Fibroblast of skin of back (primary cell): ENCODE measurements at places on chromosomes 12 and 14.
A peak's percentile ranks its signal among the peaks of the same experiment; 100 is the strongest.

DNA sequence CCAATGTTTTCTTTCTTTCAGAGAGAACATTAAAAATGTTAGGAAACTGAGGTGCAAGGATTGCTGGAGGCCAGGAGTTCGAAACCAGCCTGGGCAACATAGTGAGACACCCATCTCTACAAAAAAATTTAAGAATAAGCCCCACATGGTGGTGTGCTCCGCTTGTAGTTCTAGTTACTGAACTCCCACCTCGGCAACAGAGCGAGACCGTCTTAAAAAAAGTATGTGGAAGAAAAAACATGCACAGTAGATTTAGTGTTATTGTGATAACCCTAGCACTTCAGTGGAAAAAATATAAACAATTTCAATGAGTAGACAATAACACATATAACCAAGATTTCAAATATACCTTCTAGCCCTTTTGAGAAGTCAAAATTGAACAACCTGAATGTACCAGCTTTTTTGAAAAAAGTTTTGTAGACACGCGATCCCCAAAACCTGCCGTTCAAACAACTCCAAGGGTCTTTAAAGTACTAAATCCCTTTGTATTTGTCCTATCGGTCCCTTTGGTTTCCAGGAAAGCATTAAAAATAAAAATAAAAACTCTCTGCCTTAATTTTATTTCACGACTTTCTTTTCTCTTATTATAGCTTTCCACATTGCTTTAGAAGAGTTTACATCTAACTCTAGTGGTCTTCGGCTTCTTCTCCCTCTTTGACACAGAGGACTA lies 1.0 kb upstream of the ANO6 start:
- peak; percentile 25 for DNase-seq

DNA sequence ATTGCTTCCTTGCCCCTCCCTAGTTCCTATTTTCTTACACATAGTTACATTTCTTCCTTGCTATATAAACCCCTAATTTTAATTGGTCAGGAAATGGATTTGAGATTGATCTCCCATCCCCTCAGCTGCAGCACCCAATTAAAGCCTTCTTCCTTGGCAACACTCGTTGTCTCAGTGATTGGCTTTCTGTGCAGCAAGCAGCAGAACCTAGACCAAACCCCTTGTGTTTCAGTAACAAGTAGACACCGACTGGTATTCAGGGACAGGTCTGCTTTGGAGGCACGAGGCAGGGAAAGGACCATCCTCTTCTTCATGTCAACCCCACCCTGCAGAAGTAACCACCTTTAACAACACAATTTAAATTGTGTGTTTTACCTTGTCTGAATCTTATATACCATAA lies 152.6 kb downstream of the RPAP3 start:
- DNase-seq: no peak

GRCh38 chr14:53925201-53925766 lies 31.3 kb downstream of the BMP4 start:
- peak; percentile 8 for DNase-seq

GRCh38 chr12:5537771-5538170 lies 105.9 kb downstream of the NTF3 start:
- DNase-seq: no peak

DNA sequence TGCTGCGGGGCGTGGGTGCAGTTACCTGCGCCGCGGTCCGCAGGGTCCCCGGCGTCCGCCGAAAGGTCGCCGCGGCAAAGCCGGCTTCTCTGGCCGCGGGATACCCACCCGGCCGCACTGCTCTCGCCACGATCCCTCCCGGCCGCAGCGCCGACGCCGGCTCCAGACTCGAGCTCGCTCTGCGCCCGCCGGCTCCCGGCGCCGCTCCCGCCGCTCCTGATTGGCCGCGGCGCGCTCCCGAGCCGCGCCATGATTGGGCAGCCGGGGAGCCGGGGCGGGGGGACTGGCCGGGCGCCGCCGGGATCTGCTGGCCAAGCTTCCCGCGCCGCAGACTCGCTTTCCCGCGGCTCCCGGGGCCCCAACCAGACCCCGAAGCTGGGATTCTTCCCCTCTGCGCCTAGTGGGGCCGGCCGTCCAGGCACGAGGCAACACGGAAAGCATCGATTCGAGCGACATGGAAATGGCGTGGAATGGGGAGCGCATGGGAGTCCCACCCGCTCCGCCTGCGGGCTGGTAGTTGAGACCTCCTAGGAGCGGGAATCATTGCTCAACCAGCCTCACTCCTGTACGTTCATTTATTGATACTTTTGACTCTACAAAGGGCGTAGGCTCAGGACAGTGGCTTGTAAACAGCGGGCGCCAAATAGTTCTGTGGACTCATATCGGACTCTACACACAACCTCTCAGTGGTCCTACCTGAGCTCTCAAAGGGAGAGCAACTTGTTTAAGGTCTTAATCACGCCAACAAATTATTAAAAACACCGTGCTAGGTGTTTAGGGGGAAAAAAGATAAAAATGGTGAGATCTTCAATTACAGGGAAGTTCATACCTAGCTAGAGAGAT lies 36.4 kb upstream of the STON2 start:
- peak; percentile 68 for DNase-seq

DNA sequence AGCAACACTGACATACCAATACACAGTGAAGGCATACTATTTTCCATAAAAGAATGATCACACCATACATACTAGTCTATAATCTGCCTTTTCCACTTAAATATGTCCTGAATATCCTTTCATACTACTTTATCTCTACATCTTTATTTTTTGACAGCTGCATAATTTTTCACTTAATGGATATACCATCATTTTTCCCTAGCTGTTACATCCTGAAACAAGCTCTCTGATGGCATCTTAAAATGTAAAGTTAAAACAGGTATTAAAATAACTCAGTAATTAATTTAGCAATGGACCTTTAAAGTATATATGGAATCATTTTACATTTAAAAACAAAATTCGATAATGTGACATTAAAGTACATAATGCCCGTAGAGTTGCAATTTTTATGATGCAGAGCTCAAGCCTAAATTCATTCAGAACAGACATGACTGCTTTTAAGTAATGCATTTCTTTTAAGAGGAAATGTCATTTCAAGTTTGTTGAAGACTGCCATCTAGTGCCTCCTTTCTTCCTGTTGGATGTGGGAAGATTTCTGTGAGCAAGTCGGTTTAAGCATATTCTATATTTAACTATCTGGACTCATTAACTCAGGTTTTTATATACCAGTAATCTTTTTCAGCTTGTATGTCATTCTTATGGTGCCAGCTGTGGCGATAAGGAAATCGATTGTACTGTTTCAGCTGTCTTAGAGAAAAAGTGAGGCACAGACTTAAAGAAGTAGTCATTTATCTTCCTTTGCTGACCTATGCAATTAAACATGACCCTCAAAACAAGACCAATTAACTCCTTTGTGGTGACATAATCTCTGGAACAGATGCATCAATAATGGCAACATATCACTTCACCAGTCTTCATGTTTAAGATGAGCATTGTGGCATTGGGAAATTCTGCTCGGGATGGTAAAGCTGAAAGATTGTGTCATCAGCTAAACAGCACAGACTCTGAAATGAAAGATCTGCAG lies 20.3 kb downstream of the PRICKLE1 start:
- peak; percentile 69 for DNase-seq

DNA sequence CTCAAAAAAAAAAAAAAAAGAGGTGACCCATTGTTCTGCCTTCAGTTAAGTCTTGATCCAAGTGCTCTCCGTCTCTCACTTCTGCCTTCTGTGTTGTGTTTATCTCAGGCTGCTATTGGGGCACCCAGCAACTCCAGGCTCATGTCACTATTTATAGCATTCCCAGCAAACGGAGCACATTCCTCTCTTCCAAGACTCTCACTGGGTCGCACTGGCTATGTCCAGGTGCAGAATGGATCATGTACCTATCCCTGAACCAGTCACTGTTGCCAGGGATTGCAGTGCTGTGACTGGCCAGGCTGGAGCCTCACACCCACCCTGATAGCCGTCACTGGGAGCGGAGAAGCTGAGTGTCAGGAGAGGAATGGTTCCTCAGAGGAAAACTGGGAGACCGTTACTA lies 31.2 kb downstream of the RHOF start:
- no peak for DNase-seq

DNA sequence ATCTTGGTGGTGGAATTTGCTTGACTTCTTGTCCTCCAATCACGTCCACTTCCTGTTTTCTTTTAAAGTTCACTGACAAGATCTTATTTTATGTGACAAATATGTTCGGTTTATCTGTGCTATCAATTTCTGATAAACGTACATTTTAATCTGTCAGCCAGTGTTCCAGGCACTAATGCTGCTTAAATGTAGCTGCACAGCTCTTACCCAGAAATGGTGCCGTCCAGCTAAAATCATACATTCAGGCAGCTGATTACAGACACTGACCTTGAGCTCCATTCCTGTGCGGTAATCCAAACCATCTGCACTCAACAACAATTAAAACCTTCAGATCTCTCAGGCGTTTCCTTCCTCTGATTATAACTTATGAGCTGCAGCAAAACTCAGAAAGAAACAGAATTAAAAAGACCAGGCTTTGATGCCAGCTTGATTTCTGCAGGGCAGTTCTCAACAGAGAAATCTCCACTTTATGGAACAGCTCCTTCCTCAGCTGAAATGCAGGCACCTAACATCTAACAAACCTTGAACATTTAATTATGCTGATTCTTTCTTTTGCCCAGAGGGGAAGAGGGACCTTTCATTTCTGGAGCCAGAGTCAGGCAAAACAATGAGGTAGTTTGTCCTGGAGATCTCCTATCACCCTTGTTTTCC lies 26.4 kb upstream of the RASSF3 start:
- no peak for DNase-seq

- DNase-seq: no peak
Observed at GRCh38 chr14:60544659-60545058, 35.7 kb downstream of the SIX6 start.

GRCh38 chr12:50718760-50719159 lies 45.1 kb upstream of the ATF1 start:
- DNase-seq: no peak

GRCh38 chr12:18851271-18851670 lies 113.4 kb downstream of the CAPZA3 start:
- DNase-seq: no peak
